Activated CD4-positive, alpha-beta T cell treated with anti-CD3 and anti-CD28 coated beads, Interleukin-2, amount 50 U/mL, for 48 hours (primary cell): ENCODE measurements at places on chromosomes 2 and 18.

GRCh38 chr2:203580844-203581243 lies 45.7 kb upstream of the RAPH1 start:
- DNase-seq = no peak

- no peak for DNase-seq
Measured at GRCh38 chr2:40371525-40372282, 80.2 kb downstream of the SLC8A1 start.

- no peak for DNase-seq
Measured at GRCh38 chr2:201964011-201964410, 69.6 kb upstream of the FZD7 start.

DNA sequence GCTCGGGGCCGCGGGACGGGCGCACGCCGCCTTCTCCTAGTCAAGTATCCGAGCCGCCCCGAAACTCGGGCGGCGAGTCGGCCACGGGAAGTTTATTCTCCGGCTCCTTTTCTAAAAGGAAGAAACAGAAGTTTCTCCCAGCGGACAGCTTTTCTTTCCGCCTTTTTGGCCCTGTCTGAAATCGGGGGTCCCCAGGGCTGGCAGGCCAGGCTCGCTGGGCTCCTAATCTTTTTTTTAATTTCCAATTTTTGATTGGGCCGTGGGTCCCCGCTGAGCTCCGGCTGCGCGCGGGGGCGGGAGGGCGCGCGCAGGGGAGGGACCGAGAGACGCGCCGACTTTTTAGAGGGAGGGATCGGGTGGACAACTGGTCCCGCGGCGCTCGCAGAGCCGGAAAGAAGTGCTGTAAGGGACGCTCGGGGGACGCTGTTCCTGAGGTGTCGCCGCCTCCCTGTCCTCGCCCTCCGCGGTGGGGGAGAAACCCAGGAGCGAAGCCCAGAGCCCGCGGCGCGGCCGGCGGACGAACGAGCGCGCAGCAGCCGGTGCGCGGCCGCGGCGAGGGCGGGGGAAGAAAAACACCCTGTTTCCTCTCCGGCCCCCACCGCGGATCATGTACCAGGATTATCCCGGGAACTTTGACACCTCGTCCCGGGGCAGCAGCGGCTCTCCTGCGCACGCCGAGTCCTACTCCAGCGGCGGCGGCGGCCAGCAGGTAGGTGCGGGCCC lies 617 bp downstream of the FOSL2 start:
- DNase-seq = peak; percentile 58

DNA sequence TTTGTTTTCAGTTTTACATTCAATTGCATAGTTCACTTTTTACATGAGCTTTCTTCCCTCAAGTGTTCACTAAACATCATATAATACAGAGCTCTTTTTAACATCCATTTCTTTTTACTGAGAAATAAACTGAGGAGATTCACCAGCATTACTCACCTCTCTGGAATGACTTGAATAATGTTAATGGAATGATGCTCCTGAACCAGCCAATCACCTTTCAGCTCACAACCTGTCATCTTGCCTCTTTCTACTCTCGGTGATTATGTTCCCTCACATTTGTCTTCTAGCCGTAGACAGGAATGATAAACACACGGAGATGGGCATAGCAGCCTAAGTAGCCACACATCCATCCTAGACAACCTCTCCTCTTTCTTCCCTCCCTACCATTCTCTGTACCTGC lies 301.7 kb downstream of the PAX3 start:
- DNase-seq = no peak

- DNase-seq = no peak
Measured at GRCh38 chr2:16202266-16203020, 262.1 kb downstream of the MYCN start.
